ENCODE measurements at places on chromosomes 3 and 15.

GRCh38 chr3:157284688-157285087, 124.7 kb upstream of the CCNL1 start:
- DNase-seq = no peak

DNA sequence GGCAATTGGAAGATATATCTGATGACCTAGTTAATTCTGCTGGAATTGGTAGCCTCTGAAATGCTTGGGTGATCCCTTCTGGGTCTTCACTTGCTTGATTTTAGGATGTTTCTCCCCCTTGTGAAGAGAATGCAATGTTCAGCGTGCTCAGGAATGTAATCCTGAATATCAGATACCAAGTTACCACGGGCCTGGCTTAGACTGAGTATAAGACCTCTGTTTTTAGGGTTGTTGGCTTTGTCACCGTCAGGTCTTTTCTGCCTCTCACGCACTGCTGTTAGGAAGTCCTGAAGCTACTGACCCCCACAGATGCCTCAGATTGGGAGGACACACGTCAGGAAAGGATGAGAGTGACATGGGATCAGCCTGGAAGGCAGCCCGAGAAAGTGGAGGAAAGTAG, 198.5 kb downstream of the CDIN1 start:
- peak; percentile 28 for DNase-seq

DNA sequence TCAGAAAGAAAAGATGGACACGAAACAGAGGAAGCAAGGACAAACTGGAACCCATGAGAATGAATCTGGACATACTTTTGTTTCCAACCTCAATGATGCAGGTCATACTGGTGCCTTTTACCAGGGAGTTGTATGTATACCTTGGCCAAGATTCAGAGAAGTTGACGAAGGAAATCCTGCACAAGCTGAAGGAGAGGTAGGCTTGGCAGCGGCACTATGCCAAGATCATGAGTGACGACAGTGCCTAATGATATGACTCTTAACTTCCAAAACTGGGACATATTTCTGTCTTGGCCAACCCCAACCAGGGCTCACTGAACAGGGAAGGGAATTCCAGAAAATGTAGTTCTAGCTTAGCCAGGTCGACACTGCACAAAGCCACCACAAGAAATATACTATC, 149.2 kb upstream of the SLCO3A1 start:
- DNase-seq = peak; percentile 3

DNA sequence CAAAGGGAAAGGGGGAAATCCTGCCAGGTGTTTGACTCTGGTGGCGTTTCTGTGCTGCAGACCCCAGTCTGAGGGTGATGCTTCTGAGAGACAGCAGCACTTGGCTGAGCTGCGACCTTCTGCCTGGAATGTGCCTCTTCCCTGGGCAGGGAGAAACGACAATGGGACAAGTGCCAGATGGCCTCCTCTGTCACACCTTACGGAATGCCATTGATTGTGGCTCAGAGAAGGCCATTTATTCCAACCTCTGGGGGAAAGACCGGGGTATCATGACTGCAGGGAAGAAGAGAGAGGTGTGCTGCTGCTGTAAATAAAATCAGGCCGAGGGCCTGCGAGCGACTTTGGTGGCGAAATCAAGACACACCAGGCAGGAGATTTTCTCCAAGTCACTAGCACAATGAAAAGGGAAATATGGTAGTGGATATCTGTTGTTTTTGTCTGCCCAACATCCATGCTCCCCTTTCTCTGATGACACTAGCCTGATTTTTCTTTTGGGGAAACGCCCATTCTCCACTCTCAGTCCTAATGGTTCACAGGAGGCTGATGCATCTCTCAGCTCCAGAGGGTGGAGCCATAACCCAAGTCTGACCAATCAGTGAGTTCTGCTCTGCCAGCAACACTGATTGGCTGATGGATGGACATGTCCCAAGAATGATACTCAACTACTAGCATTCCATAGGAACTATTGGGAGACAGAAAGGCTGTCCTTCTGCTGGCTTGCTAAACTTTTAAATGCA, 336.1 kb downstream of the FOXP1 start:
- DNase-seq = no peak

GRCh38 chr15:77546050-77546501, 86.6 kb downstream of the LINGO1 start:
- peak; percentile 88 for DNase-seq

- peak; percentile 80 for DNase-seq
Observed at GRCh38 chr3:156304406-156304805, 184.0 kb downstream of the KCNAB1 start.

DNA sequence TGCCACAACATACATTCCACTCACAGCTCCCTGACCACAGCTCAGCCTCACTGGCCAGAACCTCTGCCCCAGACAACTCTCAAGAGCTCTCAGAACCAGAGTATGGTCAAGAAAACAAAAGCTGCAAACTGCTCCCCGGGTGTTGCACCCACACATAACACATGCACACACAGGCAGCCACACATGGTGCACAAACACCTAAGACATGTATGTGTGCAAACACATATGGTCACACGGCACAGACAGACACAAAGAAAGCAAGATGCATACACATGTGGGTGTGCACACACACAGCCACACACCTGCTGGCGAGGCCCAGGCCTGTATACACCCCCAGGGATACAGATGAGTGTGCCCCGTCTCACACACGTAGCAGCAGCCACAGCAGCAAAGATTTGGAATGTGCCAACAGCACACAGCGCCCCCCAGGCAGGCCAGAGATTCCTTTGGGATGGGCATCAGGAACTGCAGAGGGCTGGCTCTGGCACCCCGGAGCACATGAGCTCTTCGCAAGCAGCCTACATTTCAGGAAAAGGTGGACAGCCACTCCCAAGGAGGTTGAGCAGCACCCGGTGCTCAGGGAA, 6.6 kb downstream of the KLF15 start:
- no peak for DNase-seq

GRCh38 chr3:69764121-69764741, 25.0 kb downstream of the MITF start:
- DNase-seq = no peak

DNA sequence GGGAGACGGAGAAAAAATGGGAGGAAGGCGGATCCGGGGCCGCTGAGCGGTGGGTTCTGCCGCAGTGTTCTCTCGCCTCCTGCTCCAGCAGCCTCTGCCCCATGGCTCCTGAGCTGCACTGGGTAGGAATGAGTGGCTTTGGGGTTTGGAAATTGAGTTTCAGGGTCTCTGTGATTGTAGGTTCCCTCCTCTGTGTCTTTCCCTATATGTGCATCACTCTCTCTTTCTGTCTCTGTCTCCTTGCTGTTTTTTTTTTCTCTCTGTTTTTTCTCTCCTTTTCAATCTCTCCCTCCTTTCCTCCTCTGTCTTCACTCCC, 1.9 kb downstream of the GRM7 start:
- DNase-seq = no peak

- DNase-seq = no peak
Observed at GRCh38 chr15:34598799-34599585, 15.5 kb upstream of the GOLGA8B start.
